Right ventricle myocardium inferior (tissue), 1 donor: ENCODE measurements at places on chromosomes 16 and 17. TPM values are rescaled to one million over a fixed set of nuclear protein-coding genes. Genes with fewer than 3 reads are reported as not detected.

- DNase-seq: no peak
Observed at GRCh38 chr16:54216688-54217087, 69.9 kb downstream of the IRX3 start.

Gene KCNJ12
- total RNA-seq: 12.6 TPM

- no peak for DNase-seq
Observed at GRCh38 chr17:57876866-57877237, 27.0 kb upstream of the MRPS23 start.

DNA sequence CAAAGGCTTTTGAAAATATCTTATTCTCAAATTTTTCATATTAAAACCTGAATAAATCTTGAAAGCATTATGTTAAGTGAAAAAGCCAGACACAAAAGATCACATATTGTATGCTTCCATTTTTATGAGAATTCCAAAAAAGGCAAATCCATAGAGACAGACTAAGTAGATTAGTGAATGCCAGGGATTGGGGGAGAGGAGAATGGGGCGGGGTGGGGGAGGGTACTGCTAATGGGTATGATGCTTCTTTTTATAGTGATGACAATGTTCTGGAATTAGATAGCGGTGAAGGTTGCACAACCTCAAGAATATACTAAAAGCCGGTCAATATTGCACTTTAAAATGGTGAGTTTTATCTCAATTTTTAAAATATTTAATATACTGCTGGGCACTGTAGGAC is 44.0 kb downstream of the XPO6 start:
- DNase-seq: no peak

Gene KIFC3
- 55.3 TPM for total RNA-seq

- DNase-seq: no peak
Observed at GRCh38 chr17:82118168-82118814, 20.3 kb upstream of the FASN start.

Gene PMFBP1
- 0.19 TPM for total RNA-seq
